Left forelimb (tissue), 1 donor: ENCODE measurements at places on chromosomes 13 and 19.

- DNase-seq, result no peak
Observed at GRCh38 chr19:12162513-12162881, 399 bp upstream of the ZNF136 start.

DNA sequence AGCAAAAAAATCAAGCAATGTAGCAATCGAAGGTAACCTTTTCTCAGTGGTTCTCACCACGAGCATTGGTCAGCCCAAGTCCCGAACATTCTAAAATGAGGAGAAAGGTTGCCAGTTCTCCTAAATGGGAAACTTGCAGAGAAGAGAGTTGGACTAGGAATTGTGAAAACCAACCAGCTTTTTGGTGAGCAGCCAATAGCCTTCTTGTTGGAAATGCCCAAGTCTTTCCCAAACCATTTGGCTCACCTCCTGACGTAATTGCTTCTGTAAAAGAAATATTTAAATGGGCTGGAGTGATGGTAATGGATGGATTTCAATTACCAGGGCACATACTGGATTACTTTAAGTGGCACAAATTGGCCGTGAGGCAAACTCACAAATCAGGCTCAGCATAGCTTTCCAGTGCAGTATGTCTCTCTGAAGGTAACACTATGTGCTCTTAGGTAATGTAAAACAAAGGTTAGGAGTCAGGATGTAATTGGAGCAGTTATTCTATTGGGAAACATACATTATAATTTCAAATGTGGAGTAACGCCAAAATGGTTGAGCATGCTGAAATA, 423.2 kb downstream of the KLF5 start:
- no peak for DNase-seq

DNA sequence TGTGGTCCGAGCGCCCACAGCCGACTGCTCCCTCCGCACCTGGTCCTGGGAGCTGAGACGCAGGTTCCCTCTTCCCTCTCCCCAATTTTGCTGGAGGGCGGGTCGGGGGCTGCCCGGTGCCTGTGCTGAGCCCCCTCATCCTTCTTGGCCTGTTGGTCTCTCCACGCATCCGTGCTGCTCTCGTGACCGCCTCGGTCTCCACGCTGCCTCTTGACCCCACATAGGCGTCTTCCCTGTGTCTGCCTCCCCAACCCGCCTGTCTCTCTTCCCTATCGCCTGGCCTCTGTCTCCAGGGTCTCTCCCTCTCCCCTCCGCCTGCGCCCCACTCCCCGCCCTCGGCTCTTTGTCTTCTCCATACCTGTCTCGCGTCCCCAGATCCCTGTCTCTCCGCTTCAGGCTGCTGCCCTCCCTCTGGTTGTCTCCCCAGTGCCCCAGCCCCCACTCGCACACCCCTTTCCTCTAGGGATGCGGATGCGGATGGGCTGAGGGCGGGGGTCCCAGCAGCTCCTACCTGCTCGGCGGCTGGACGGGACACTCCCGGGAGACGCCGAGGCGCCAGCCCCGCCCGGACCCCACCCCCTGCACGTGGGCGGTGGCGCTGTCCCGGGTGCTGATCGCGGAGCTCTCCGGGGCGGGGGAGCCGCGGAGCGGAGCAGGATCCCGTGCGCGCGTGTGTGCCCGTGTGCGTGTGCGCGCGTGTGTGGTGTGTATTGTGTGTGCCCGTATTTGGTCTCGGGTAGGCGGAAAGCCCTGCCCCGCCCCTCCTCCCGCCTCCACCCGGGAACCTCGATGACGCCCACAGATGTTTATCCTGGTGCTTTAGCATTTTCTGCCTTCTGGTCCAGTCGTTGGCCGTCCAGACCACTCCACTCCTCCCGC, at the start of gene SYT5:
SYT5 (minus strand) TSS at position 684 of the 879 bp plus-strand sequence. CDS start 1,248 bp downstream, outside the sequence.
- no peak for DNase-seq

DNA sequence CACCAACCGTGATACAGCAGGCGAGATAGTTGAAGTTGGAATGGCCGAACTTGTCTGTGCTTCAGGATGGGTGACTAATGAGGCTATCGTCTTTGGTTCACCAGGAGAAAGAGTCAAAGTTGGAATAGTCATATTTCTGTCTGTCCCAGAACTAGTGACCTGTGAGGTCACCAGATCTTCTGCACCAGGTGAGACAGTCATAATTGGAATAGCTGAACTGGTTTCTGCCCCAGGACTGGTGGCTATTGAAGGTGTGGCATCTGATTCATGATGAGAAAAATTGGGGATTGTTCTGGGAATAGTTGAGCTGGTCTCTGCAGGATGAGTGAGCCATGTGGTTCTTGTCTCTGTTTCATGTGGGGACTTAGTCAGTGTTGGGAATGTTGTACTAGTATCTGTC, 71.6 kb downstream of the MUC16 start:
- peak; percentile 12 for DNase-seq

- no peak for DNase-seq
Observed at GRCh38 chr13:103224804-103225203, 158.6 kb upstream of the SLC10A2 start.

- DNase-seq, result no peak
Observed at GRCh38 chr13:112968910-112969691, at the start of gene MCF2L. Gene MCF2L, plus strand, starts transcription at chr13:112969214. Its CDS starts 166 bp downstream, at chr13:112969380.

DNA sequence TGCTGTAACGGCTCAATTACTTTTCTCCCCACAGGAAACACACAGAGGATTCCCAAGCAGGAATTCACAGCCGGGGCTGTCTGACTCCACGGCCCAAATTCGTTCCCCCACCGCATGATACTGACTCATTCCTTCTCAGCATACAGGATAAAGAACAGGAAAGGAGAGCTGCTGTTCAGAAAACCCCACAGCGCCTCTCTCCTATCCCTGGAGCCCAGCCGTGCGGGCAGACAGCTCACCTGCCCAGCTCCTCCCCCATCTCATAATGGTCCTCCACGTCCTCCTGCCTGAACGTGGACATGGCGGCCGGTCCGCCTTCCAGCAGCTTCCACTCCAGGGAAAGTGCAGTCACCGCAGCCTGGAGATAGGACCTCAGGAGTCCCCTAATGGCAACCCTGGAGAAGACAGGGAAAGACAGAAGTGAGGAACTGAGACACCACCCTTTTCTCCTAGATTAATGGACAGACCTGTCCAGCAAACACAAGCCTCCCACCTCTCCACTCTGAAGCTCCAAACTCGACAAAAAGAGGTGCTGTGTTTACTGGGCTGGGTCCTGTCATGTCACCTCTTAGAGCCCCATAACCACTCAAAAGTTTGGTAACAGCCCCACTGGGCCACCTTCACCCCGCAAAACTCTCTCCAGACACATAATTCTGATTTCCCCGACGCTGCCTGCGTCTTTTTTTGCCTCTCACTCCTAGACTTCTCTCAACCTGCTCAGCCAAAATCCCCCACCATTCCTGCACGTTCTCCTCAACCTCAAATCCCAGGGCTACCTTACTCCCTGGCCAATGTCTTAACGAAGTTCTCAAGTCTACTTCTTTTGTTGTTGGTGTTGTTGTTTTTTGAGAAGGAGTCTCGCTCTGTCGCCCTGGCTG, 1.2 kb downstream of the DAPK3 start:
- no peak for DNase-seq

GRCh38 chr19:31290931-31291590, 58.2 kb downstream of the TSHZ3 start:
- no peak for DNase-seq

GRCh38 chr13:25186187-25186586, 14.1 kb upstream of the AMER2 start:
- no peak for DNase-seq

DNA sequence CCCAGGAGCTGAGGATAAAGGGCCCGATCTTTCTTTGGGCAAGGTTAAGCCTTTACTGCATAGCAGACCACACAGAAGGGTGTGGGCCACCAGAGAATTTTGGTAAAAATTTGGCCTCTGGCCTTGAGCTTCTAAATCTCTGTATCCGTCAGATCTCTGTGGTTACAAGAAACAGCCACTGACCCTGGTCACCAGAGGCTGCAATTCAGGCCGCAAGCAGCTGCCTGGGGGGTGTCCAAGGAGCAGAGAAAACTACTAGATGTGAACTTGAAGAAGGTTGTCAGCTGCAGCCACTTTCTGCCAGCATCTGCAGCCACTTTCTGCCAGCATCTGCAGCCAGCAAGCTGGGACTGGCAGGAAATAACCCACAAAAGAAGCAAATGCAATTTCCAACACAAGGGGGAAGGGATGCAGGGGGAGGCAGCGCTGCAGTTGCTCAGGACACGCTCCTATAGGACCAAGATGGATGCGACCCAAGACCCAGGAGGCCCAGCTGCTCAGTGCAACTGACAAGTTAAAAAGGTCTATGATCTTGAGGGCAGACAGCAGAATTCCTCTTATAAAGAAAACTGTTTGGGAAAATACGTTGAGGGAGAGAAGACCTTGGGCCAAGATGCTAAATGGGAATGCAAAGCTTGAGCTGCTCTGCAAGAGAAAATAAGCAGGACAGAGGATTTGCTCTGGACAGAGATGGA, 8.4 kb upstream of the CEACAM19 start:
- DNase-seq, result no peak

DNA sequence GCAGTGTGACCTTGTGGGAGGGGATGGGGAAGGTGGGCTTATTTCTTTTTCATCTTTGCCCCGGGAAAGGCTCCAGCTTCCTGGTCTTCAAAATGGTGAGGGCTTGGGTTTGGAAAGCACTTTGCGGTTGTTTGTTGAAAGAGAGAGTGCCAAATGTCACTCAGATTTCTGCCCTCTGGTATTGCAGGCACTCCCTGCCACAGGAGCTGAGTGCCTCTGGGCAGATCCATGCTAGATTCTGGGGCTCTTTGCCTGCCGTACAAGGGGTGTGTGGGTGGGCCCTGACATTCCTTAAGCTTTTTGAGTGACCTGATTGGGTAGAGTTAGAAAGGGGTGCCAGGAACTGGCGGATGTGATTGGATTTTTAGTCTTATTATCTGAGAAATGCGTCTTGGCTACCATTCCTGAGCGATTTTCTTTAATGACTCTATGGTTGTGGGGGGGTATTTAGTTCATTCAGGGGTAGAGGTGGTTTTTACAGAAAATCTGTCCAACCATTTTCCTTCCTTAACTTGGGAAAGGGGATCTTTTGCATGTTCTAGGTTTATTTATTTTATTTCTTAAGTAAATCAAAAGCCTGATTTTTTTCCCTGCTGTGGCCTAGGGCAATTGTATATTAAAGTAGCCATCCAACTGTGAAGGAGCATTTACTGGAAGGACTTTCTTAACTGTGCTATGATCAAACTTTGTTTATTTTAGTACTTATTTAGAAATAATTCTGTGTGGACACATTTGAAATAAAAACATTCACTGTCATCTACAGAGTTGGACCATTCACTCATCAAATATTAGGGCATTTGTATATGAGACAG, 3.2 kb downstream of the ARHGAP35 start:
- no peak for DNase-seq

DNA sequence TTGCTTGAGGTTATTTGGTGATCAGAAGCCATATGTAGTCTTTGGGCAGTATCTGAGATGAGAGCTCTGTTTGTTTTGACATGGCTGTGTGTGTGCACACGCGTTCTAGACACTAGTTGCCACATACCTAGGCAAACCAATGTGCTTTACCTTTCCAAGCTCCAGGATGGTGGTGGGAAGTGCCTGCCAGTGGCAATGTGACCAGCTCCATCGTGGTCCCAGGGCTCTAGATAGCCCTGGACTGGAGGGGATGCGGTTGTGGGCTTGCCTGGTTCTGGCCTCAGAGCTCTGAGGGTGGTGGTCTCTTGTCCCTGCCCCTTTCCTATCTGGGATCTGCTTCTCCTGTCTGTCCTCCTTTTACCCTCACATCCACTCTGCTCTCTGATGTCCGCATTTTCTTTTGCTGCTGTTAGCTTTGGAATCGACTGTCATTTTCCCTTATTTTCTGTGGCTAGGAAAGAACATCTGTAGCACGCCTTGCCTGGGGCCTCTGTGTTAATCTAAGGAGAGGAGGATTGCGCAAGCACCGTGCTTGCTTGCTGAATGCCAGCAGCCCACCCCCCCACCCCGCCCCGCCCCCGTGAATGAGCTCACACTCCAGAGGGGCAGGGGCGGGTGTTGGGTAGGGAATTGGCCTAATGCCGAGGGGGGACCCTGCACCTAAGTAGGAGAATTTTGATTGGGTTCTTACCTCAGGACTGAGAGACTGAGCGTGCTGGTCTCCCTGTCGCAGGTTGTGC, 89.5 kb downstream of the ARHGEF7 start:
- DNase-seq, result no peak

DNA sequence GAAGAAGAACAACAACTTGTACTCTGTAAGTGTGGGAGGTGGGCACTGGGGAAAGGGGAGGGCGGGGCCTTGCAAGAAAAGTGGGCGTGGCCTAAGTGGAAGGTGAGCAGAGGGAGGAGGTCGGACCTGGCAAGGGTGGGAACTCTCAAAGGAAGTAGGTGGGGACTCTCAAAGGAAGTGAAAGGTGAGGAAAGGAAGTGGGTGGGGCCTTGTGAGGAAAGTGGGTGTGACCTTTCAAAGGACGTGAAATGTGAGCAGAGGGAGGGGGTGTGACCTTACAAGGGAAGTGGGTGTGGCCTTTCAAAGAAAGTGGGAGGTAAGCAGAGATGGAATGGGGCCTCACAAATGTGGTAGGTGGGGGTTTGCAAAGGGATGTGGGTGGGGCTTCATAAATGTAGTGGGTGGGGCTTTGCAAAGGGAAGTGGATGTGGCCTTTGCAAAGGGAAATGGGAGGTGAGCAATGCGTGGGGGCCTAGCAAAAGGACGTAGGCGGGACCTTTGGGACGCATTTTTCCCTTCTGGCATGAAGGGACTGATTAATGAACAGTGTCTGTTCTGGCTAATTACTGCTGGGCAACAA, 25.9 kb downstream of the ACSBG2 start:
- peak; percentile 14 for DNase-seq

- DNase-seq, result no peak
Observed at GRCh38 chr19:1261538-1261797, 7.7 kb upstream of the CIRBP start.

- no peak for DNase-seq
Observed at GRCh38 chr13:76687467-76687866, 198.7 kb downstream of the KCTD12 start.

DNA sequence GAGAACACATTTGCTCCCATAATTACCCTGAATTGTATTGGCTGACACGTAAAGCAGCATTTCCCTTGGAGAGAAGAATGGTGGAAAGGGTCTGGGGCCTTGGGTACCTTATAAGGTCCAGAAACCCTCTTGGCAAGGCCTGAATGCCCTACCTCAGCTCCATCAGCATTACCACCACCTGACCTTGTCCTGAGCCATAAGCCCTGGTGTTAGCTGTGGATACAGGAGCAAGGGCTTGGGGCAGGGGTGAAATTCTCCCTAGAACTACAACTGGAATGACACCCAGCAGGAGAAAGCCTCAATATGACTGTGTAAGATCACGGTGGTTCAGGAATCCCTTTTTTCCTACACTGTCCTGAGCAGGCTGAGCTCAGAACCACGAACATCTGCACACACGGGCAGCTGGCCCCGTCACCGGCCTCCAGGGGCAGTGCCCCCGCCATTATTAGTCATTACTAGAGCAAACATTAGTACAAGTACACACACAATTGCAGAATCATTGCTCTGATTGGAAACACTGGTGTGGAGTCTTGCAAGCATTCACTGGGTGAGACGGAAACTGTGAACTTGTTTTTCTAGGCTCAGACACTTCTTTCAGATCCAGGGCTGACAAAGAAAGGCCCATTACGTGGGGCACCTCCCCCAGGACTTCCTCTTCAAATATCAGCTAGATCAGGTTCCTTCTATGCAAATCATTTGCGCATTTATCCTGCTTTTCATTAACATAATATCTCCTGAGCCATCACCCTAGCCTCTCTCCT, 26.8 kb upstream of the MTIF3 start:
- DNase-seq, result no peak

GRCh38 chr19:8595651-8596050, 14.9 kb downstream of the ADAMTS10 start:
- no peak for DNase-seq
